ENCODE measurements at places on chromosomes 13 and 19.

DNA sequence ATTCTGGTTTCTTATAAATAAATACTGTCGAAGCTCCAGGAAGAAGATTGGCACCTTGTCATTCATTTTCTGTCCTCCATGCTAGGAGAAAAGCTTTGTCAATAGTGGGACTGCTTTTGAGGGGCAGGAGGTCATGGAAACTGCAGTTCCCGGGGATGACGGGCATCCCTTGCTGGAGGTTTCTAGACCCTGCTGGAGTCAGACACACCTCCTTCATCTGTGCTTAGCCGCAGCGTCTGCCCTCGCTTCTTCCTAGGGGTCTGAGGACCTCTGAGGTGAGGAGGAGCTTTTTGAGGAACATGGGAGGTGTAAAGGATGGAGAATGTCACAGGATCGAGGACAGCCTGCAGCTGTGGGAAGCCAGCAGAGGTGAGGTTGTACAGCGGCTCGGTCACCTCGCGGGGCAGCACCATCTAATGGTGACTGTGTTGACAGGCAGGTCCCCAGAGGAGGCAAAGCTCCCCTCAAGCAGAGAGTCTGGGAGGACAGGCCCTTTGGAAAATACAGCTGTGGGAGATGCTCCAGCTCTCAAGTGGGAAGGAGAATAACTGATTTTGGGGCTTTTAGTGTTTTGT lies 172.7 kb upstream of the RNF113B start:
- DNase-seq: no peak

DNA sequence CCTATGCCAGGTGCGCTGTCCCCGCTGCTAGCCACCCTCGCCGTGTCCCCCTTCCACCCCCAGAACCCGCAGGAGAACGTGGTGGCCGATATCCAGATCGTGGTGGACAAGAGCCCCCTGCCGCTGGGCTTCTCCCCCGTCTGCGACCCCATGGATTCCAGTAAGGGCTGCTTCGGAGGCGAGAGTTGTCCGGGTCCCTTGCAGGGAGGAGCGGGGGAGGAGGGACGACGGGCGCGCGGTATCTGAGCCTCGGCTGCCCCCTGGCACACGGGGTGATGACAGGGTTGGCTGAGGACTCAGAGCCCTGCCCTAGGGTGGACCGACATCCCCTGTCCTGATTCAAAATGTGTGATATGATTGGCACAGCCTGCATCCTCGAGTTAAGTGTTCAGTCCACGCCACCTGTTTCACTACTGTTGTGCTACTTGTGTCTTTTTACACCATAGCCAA lies 653 bp downstream of the MVB12A start:
- no peak for DNase-seq

DNA sequence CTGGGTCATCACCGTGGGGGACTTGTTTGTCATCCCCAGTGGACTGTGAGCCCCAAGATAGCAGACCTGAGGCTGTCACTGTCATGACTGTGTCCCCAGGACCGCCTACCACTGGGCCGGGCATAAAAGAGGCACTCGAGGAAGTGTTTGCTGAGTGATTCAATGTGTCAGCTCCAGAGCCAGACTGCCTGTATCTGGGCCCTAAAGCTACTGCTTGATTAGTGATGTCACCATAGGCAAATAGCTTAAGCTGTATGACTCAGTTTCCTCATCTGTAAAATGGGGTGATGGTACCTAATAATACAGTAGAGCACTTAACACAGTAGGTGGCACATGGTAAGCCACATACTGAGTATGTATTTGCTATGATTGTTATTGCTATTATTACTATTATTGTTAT lies 11.2 kb upstream of the CEACAM19 start:
- no peak for DNase-seq

DNA sequence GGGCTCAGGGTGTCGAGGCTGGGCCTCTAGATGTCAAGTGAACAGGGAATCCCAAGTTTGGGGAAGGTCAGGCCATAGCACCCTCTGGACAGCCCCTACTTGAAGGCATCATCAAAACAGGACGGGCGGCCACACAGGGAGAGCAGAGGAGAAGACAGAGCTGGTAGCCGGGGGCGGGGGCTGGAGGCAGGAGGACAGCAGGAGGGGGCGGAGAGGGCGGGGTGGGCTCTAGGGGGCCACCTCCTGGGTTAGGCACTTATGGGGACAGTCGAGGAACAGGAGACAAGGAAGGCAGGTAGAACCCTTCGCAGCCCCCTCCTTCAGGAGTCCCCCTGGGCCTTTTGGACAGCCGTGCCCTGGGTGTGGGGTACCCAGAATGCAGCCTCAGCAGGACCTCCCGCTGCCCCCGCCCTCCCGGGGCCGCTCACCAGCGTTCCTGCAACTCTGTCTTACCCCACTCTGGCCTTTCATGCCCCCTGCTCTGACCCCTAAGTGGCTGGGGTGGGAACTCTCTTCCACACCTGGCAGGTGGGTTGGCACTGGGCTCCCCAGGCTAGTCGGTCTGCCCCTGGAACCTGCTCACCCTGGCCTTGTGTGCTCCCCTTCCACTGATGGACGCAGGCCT lies 5.8 kb downstream of the SSBP4 start:
- no peak for DNase-seq

DNA sequence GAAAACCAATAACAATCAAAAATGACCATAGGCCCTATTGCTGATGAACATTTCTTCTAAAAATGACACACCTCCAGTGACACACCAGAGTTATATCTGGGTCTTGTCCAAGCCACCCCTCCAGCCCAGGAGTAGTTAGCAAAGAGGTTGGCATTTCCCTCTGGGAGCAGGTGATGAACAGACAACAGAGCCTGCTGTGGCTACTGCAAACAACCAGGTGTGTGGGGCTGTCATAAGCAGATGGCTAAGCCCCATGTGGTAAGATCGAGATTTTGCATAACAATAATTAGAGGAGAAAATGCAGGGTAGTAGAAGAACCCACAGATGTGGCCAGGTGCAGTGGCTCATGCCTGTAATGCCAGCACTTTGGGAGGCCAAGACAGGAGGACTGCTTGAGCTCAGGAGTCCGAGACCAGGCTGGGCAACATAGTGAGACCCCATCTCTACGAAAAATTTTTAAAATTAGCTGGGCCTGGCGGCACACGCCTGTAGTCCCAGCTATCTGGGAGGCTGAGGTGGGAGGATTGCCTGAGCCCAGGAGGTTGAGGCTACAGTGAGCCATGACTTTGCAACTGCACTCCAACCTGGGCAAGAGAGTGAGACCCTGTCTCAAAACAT lies 5.0 kb downstream of the XRCC1 start:
- no peak for DNase-seq

DNA sequence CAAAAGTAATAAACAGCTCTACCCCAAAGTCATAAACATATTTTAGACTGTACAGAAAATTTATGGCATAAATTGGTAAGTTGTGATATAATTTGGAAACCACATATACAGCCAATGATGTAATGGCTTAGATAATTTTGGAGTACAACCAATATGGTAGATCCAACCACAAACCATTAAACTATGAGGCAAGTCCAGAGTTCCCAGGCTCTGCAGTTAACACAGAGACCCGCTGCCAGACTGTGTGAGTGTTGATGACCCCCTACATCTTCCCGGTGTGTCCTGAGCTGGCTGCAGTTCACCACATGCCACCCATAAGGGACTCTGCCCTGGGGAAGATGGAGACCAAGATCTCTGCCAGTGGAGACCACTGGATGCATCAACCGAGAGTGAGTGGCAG lies 9.9 kb upstream of the SERPINE3 start:
- DNase-seq: no peak

GRCh38 chr19:29667901-29668341 lies 2.7 kb downstream of the PLEKHF1 start:
- no peak for DNase-seq

- no peak for DNase-seq
Observed at GRCh38 chr13:35531526-35531925, 55.0 kb upstream of the MAB21L1 start.

- DNase-seq: no peak
Observed at GRCh38 chr19:29836409-29836825, 24.6 kb downstream of the CCNE1 start.

- DNase-seq: no peak
Observed at GRCh38 chr13:27728271-27728670, 64.0 kb upstream of the GSX1 start.

GRCh38 chr13:24693862-24694471 lies 13.8 kb downstream of the ATP12A start:
- DNase-seq: peak; percentile 2

DNA sequence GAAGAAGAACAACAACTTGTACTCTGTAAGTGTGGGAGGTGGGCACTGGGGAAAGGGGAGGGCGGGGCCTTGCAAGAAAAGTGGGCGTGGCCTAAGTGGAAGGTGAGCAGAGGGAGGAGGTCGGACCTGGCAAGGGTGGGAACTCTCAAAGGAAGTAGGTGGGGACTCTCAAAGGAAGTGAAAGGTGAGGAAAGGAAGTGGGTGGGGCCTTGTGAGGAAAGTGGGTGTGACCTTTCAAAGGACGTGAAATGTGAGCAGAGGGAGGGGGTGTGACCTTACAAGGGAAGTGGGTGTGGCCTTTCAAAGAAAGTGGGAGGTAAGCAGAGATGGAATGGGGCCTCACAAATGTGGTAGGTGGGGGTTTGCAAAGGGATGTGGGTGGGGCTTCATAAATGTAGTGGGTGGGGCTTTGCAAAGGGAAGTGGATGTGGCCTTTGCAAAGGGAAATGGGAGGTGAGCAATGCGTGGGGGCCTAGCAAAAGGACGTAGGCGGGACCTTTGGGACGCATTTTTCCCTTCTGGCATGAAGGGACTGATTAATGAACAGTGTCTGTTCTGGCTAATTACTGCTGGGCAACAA lies 25.9 kb downstream of the ACSBG2 start:
- no peak for DNase-seq

DNA sequence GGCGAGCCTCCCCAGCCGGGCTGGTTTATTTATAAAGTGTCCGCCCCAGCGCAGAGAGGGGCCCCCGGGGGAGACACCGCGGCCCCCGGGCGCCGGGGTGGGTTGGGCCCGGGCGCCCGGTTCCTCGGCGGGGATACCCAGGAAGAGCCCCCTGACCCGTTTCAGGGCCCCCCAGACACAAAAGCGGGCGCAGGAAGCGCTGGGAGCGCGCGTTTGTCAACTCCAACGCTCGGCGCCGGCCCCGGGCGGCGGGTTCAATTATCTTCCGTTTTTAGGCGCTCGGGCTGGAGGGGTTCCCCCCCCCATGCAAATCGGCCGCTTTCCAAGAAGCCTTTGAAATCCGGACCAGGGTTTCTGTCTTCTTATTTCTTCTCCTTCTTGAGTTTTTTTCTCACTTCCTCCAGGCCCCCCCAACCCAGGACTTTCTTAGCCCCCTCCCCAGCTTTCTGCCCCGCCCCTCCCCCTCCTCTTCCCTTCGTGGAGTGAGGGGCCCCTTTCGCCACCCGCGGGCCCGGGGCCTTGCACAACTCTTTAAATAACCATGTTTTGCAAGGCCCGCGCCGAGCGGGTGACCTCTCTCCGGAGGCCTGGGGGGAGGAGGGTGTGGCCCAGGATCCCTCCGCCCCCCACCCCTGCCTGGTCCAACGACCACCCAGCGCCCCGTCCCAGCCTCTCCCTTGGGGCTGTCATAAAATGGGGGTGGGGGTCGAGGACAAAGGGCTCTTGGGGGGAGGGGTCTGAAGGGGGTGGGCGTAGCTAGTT lies 935 bp downstream of the ARID3A start:
- DNase-seq: no peak

- DNase-seq: no peak
Observed at GRCh38 chr13:111472559-111473460, 152.4 kb downstream of the TEX29 start.

DNA sequence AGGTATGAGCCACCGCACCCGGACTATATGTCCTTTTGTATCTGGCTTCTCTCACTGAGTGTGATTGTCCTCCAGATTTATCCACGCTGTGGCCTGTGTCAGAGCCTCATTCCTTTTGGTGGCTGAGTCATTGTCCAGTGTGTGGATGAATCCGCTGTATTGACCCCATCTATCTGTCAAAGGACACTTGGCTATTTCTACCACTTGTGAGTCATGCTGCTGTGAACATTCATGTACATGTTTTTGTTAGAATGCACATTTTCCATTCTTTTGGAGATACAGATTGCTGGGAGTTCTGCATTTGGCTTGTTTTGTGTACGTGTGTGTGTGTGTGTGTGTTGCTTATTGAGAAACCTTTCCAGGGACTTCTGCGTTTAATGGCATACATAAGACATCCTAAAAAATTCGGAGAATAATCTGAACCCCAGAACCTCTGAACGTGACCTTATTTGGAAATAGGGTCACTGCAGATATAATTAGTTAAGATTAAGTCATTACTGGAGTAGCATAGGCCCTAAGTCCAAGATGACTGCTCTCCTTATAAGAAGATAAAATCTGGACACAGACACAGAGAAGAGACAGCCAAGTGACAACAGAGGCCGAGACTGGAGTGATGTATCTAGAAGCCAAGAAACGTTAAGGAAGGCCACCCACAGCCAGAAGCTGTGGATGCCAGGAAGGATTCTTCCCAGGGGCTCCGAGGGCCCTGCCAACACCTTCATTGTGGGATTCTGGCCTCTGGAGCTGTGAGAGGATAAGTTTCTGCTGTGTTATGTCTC lies 4.9 kb upstream of the GIPC3 start:
- peak; percentile 80 for DNase-seq

DNA sequence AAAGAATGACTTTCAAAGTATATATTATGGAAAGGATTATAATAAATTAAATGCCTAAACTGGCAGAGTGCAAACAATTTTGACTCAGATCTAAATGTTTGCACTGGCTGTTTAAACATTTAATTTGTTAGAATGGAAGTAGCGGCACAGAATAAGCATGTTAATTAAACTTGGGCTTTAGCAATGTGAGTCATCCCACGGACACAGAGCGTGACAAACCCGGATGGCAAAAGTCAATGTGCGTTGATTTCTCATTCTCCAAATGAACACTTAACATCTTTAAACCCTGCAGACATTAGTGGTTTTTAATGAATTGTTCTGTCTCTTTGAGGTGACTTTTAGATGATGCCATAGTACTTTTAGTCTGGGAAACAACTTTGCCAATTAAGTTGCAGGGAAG lies 38.4 kb downstream of the PCDH8 start:
- no peak for DNase-seq

GRCh38 chr13:45846681-45847080 lies 4.9 kb downstream of the SIAH3 start:
- DNase-seq: no peak

DNA sequence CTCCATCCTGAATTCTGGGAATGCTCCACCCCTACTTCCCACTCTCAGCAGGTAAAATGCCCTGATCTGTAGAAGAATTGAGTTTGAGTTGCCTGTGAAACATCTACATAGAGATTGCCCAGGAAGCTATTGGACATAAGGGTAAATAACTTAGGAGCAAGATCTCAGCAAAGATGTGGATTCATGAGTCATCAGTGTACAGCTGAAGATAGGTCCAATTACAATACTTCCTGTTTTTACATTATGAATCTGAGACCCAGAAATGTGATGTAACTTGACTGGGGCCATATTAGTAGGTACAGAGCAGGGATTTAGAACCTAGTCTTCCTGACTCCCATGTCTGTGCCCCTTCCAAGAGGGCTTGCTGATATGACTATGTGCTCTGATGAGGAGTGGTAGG lies 79.4 kb upstream of the FNDC3A start:
- DNase-seq: no peak

Data from amniotic stem cell (primary cell).